ENCODE measurements at places on chromosomes 7 and 10.
A peak's percentile ranks its signal among the peaks of the same experiment; 100 is the strongest.

DNA sequence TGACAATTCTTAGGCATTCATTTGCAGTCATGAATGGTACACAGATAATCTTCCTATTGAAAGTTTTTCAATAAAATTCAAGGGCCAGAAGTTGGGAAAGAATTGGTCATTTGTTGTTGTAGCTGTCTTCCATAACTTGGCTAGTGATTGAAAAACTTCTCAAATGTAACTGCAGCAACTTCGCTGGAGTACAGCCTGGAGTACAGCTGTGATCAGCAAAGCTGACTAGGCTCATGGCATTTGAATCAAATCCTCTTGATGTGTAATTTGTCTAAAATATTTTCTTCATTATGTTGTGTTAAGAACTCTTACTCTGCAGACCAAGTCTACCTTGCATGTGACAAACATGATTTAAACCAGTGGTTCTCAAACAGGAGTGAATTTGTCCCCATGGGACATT is 226.5 kb upstream of the STEAP1 start:
- DNase-seq, result no peak

GRCh38 chr7:140674899-140675701 is 2.4 kb downstream of the ADCK2 start:
- no peak for DNase-seq

GRCh38 chr7:11208883-11209465 is 235.3 kb downstream of the PHF14 start:
- no peak for DNase-seq

GRCh38 chr10:132665946-132666704 is 119.8 kb downstream of the NKX6-2 start:
- DNase-seq, result no peak

GRCh38 chr7:25399000-25399750 is 170.9 kb upstream of the NPVF start:
- no peak for DNase-seq

GRCh38 chr7:115106316-115106715 is 184.4 kb downstream of the MDFIC start:
- no peak for DNase-seq

DNA sequence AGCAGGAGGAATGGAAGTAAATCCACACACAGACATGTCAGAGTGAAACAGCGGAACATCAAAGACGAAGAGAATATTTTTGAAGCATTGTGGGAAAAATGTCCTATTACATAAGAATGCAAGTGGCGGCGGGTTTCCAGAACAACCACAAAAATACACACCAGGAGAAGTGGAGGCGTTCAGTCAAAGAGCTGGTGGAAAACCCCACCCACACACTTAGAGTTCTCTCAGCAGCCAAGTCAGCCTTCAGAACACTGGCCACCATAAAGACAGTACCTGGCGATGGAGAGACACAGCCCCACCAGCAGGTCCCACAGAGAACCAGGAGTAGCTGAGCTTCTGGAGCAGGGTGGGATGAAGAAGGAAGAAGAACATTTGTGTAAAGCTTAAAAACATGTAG is 23.7 kb downstream of the NKX6-2 start:
- no peak for DNase-seq

DNA sequence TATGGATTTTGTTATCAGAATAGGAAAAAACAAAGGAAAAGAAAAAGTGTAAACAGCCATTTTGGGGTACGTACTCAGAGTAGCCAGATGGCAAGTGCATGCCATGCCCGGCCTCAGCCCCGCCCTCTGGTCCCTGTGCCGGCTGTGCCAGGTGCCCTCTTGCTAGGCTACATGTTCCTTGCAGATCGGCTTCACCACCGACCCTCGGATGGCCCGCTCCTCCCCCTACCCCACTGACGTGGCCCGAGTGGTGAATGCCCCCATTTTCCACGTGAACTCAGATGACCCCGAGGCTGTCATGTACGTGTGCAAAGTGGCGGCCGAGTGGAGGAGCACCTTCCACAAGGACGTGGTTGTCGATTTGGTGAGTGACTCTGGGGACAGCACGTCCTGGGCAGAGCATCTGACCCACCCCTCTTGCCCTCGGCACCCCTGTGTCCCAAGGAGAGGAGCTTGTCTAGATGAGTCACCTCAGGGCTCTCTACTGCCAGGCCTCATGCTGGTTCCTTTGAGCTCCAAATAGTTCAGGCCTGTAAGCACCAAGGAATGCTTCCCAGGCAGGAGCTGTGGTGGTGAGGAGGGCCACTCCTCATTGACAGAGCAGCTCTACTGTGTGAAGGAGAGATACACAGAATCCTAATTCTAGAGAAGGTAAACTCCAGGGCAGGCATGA is 54.9 kb upstream of the ZMIZ2 start:
- DNase-seq, result no peak

DNA sequence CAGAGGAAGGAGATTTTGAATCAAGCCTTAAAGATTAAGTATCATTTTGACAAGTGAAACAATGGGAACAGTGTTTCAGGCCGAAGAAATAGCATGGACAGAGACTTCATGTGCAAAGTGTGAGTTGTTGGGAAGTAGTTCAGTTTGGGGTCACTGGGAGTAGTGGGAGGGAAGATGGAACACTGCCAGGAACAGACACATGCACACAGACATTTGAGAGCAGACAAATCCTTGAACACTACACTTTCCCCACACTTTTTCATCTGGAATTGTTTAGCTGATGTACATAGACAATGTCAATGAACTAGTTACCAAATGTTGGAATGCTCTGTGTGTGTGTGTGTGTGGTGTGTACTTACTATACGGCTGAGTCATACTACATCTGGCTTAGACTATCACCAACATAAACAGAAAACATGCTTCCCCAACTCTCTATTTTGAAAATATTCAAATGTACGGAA is 52.4 kb upstream of the LRRC17 start:
- DNase-seq, result no peak

DNA sequence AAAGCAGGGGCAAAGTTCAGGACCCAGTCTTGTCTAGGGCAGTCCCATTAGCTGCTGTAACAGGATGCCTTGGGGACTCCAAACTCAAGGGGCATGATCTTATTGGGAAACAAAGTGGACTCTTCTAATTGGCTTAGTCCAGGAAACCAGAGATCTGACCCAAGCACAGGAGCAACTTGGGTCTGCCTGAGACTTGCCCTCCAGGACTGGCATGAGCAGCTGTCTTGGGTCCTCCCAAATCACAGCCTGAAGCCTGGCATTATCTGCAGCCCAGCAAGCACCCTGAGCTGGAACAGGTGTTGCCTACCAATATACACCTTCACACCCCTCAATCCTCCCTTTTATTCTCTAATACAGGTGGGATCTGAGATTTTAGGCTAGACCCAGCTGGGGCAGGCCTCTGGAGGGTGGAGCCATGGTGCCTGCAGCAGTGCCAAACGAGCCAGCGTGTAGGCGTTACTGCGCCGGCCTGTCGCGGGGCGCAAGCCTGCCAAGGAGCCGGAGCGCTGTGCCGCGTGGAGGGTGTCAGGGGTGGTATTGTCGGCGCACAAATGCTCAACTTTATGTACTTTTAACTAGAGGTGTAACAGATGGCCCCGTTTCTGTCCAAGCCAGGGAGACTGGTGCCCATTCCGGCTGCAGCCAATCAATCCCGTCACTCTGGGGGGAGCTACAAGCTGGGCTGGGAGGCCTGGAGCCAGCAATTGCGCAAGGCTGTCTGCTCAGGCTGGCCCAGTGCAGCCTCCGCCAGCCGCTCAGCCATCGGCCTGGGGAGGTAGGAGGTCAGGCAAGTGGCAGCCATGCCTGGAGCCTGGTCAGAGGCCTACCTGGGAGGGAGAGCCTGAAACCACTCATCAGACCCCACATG is 12.8 kb upstream of the LBX1 start:
- DNase-seq, result peak; percentile 12

- DNase-seq, result no peak
Measured at GRCh38 chr7:41203542-41203941, 499.3 kb downstream of the INHBA start.

DNA sequence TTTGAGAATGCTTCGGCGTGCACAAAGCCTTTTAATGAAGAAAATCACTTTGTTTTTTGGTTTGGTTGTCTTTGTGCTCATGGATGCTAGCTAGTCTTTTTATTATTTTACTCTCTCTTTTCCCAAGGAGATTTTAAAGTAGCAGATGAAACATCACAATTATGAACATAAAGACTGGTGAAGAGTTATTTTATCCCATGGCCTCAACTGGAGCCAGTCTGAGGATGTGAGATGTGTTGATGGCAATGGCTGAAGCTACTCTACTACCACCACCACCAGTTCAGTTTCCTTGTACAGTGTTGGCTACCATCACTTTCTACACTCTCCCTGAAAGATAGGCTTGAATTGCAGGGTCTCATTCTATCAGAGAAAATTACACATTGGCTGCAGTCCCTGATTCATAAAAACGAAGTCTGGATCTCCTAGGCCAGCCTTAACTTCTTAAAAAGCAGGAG is 494 bp upstream of the HERC4 start:
- DNase-seq, result no peak

GRCh38 chr7:20199015-20199737 is 18.0 kb downstream of the MACC1 start:
- no peak for DNase-seq

DNA sequence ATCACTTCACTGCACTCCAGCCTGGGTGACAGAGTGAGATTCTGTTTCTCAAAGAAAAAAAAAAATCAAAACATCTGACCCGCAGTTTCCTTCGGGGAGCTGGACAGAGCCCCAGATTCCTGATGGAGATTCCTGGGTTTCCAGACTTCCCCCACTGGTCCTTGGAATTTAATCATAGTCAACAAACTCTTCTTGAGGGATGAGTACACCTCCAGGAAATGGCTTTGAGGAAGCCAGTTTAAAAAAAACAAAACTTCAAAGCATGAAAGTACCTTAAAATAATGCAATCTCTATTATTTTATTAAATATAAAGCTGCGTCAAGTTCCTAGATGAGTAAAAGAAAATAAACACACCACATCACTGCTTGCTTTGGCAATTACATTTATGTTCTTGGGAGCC is 1.2 kb upstream of the MAD1L1 start:
- no peak for DNase-seq

- DNase-seq, result no peak
Measured at GRCh38 chr10:110220398-110220797, 13.0 kb downstream of the MXI1 start.

GRCh38 chr10:2232479-2232878 is 495.2 kb upstream of the ADARB2 start:
- DNase-seq, result no peak

GRCh38 chr10:28445516-28445915 is 87.4 kb upstream of the WAC start:
- DNase-seq, result no peak

DNA sequence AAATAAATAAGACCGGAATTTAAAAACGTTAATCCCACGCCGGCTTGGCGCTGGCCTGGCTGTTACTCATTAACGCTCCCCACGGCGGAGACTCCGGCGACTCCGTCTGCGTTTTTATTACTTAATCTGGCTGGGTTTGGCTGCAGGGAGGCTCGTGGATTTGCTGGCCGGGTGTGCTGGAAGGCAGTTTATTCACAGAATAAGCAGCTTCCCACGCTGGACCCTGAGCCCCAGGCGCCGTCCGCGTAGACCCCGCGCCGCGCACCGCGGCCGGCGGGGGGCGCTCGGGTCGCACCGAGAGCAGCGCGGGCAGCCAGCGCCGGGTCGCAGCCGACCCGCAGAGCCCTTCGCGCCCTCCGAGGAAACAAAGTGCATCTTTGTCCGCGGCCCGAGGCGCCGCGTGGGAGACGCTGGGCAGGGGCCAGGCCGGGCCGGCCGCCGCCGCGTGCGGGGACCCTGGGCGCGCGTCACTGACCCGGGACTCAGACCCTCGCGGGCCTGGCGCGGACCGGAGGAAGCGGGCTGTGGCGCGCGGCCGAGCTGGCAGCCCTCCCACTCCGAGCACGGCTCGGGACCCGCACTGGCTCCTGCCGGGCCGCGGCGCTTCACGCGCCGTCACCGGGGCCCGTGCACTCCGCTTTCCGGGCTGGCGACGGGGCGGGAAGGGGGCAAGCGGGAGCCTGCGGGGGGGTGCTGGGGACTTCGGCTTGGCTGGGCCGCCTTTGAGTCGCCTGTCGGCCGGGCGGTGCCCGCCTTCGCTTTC is 587 bp upstream of the GRK5 start:
- DNase-seq, result no peak

GRCh38 chr10:133403784-133404183 is 9.8 kb downstream of the MTG1 start:
- no peak for DNase-seq

- DNase-seq, result no peak
Measured at GRCh38 chr7:151877911-151878835, 1.3 kb upstream of the PRKAG2 start.

DNA sequence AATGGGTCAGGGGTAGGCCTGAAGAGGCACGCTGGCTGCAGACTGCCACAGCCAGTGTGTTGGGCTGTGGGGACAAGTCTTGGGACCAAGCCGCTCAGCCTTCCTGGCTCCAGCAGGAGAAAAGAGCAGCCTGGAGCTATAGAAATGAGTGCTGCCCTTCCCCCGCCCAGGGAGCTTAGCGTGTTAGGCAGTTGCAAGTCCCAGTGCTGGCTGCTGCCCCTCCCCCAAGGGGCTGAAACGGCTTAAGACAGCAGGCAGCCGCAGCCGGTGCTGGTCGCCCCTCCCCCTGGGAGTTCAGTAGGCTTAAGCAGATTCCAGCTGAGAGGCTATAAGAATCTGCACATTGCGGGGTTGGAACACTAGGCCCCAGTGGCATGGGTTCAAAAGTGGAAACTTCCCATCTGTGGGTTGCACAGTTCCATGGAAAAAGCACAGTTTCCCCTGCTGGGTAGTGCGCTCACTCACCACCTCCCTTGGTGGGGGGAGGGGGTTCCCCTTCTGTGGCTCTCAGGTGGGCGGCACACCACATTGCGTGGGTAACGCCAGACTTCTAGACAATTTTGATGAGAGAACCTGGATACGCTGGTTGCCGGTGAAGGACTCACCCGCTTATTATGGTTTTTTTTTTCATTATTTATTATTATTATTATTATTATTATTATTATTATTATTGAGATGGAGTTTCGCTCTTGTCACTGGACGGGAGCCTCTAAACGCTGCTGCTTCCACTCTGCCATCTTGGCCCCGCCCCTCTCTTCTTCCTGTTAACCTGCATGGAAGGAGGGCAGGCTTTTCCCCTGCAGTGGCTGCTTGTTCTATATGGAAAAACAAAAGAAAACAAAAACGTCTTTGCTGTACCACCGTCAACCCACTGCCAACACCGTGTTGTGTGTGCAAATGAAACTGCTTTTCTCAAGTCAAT is 151.1 kb downstream of the CXCL12 start:
- DNase-seq, result no peak

DNA sequence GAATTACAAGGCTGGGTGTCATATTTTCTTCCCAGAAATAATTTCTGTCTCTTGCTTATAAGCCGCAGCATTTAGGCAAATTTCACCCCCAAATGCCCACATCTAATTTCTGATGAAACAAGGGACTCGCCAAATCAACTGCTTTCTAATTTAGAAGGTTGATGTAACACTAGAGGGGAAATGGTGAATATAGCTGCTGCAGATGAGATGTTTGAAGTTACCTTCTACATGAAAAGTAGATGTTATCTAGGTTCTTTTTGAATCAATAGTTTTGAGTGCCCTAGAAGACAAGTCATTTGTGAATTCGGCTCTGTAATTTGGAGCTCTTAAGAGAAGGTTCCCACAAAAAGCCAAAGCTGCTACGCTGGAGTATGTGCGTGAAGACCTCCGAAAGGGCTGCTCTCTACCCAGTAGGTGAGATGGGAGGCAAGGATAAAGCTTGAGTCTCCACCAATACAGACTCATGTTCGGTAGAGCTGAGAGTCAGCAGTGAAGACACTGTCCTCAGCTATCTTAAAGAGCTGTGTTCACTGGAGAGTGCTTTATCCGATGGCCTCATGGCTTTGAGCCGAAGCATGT is 99.5 kb downstream of the FANK1 start:
- DNase-seq, result no peak

GRCh38 chr10:113360870-113361269 is 192.0 kb upstream of the HABP2 start:
- no peak for DNase-seq

- DNase-seq, result no peak
Measured at GRCh38 chr10:114046087-114046458, 2.4 kb downstream of the ADRB1 start.
